ENCODE measurements at places on chromosomes 13 and 19.
A peak's percentile ranks its signal among the peaks of the same experiment; 100 is the strongest.

DNA sequence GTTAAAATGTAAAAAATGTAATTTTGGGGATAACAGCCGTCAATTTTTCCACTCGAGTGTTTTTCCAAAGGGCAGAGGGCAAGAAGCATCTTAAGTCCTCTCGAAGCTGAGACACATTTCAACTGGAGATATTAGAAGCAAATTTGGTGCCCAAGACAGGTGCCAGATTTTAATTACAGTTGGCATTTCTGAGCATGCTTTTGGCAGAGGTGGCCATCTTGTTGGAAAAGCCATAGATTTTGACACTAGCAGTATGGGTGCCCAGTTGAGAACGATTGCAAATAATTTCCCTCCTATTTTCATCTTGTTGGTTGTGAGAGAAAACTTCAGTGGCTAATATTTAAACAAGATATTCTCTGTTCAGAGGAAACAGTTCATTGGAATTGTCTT, 146.3 kb downstream of the TM9SF2 start:
- DNase-seq = no peak

DNA sequence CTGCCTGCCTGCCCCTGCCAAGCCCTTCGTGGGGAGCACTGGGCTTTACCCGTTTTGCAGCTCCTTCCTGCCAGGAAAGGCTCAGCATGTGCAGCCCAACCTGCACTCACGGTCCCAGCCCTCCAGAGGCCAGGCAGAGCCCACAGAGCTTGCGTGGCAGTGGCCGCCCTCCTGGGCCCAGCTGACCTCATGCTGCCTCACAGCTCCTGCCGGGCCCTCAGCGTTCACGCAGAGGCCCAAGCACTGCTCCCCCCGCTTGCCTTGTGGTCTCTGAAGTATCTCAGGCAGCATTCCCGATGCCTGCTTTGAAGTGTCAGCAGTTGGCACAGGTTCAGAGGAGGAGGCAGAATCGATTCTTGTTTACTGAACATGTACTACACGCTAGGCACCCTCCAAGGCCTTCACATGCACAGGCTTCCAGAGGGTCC, 32.5 kb downstream of the CAPN12 start:
- peak; percentile 90 for DNase-seq

DNA sequence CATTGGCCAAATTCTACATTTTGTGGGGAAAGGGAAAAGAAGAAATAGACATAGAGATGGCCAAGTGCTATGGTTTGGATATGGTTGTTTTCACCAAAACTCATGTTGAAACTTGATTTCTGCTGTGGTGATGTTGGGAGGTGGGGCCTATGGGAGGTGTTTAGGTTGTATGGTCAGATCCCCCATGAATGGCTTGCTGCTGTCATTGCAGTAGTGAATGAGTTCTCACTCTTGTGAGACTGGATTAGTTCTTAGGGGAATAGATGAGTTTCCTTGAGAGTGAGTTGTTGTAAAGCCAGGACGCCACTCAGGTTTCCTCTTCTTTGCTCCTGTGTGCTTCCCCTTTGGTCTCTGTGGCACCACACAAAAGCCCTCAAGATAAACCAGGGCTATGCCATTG, 242.6 kb upstream of the RFC3 start:
- no peak for DNase-seq

- no peak for DNase-seq
Measured at GRCh38 chr19:7605490-7606222, 10.0 kb downstream of the CAMSAP3 start.

DNA sequence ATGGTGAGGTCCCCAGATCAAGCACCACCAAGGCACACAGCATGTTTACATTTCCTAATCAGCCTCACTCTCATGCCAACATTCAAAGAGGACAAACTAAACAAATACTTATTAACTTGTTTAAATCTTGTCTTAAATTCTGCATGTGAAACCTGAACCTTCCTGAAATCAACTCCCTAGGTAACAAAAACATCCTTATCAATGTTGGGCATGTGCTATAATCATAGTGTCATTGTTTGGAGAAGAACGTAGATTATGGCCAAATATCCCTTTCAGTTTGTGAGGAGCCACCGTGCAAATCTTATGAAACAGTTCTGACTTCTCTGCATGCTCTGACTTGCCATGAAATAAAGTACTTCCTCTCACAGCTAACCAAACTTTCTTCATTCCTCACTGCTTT, 123.8 kb downstream of the NDFIP2 start:
- DNase-seq = no peak

- DNase-seq = no peak
Measured at GRCh38 chr19:23394511-23394910, 760 bp downstream of the ZNF91 start.

DNA sequence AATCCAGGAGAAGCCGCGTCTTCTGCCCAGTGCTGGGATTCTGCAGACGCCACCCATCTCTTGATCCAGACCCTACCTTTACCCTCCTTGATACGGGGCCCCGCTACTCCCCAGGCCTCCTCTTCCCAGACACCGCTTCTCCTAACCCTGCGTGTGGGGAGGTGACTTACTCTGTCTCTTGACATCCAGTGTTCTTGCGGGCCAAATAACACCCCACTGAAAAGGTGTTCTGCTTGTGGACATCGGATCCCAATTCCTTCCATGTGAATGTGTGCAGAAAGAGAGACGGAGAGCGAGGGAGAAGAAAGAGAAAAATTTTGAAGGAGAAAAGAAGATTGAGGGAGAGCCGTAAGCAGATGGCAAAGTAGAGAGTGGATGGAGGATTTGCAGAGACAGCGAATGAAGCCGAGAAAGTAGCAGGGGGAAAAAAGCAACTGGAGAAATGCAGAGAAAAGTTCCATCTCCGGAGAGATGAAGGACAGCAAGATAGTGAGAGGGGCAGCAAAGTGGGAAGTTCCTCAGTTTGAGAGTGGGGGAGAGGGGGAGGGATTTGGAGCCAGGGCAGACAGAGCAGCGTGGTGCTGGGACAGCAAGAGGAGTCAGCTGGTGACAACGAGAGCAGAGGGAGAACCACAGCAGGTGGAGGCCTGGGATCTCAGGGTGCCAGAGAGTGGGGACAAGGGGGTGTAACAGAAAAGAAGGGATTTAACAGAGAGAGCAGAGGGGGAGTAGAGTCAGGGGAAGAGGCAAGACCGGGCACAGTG, 814 bp downstream of the ZNF480 start:
- no peak for DNase-seq

DNA sequence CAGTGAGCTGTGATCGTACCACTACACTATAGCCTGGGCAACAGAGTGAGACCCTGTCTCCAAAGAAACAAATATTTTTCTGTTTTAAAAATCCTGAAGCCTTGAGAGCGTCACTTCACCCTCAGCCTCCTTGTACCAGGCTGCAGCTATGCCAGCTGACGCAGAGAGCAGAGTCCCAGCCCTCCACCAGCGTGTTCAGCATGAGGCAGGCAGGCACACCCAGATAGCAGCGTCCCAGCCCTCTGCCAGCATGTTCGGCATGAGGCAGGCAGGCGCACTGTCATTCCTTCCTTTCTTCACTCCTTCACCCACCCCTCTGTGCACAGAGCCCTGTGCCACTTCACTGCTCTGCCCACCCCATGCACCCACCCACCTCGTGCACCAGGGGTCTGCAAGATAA, 43.3 kb upstream of the USE1 start:
- no peak for DNase-seq

DNA sequence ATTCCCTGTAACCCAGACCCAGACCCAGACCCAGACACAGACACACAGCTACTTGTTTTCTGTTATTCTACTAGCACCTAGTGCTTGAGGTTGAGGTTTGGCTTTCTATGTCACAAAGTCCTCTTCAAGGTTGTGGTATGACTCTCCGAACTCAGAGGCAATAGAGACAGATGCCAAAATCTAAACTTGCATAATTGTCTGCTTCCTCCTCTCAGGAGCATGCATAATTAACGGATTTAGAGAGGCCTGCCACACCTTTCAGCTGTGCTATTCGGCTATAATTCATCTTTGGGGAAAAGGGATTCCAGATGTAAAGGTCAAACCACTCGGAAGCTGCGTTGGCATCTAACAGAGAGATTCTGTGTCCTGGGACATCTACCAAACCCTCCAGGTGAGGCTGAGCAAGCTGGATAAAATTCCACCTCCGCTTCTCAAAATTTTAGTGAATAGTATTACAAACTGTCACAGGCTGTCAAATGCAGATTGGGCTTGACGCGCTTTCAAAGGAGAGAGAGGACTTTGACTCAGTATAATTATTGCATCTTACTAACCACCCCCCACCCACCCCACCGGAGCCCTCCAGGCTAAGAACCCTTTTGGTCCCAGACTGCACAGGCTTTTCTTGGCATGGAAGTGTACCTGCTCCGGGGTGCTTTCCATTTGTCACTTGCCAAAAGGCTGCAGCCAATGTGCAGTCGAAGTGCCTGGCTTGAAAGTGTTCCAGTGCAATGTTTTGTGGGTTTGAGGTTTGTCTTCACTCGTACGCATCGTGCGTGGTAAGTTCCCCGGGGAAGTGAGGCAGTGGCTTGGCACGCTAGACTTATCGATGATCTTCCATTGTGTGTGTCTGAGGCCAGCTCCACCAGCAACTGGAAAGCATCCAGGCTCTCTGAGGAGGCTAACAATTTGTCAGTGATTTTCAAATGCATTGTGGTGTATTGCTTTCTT, 194.1 kb downstream of the TDRD3 start:
- DNase-seq = peak; percentile 3

GRCh38 chr19:42193706-42194105, 23.8 kb downstream of the DEDD2 start:
- DNase-seq = no peak

GRCh38 chr19:12969292-12969988, at the start of gene DAND5:
DAND5 (plus strand) TSS chr19:12969576; CDS start chr19:12969661, 85 bp downstream.
- DNase-seq = no peak

DNA sequence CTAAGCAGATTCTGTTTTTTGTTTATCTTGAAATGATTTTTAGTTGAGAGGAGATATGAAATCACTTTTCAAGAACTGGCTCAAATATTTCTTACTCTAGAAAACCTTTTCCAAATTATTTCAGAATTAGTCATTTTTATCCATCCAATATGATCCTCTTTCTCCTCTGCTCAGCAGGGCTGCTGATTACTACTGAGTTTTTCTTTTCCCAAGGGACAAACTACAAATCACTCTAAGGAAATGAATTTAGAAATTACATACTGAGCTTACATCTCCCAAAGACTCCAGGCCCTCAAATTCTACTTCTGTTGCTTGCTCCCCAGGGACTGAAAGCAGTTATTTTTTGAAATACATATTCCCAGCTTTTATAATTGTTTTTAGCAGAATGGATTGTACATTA, 87.4 kb upstream of the UFM1 start:
- no peak for DNase-seq

GRCh38 chr19:29445246-29445645, 80.5 kb upstream of the VSTM2B start:
- no peak for DNase-seq

GRCh38 chr19:19230999-19231398, 19.2 kb downstream of the NCAN start:
- DNase-seq = no peak

Measured in T1000 (cell line).